RKO (cell line): ENCODE measurements at places on chromosomes 16 and 17.

GRCh38 chr17:63434951-63435571, 11.0 kb downstream of the CYB561 start:
- DNase-seq = peak; percentile 22

DNA sequence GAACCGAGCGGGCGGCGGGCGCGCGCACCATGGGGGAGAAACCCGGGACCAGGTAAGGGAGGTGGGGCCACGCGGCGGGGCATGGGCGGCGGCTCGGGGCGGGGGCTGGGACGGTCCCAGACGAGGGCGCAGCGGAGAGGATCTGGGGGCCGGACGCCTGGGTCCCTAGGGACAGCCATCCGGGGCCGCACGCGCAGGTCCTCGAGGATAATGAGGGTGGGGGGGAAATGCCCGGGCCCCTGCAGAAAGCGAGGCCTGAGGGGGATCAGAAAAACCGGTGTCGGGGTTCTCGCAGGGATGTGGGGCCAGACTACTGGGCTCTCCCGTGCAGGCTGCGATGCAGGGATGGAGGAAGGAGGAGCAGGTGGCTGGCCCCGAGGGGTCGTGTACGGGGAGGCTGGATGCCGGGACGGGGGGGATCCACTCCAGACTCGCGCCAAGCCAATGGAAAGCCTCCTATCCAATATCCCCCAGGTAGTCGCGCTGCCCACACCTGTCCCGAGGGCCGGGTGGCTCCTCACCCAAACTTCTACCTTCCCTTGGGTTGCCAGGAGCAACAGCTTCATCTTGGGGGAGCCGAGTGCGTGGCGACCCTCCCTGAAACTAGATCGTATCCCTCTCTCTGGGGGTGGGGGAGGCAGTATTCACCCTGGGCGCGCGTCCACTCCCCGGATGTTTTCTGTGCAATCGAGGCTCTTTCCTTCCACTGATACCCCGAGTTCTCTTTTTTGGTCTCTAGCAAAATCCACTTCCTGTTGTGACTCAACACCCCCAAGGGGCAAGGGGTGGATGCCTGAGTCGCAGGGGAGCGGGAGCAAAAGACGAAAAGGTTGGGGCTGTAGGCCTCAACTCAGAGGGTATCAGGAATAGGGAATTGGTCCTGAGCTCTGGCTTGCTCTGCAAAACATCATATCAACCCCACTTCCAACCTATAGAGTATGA, 532 bp downstream of the ARRB2 start:
- DNase-seq = peak; percentile 66

DNA sequence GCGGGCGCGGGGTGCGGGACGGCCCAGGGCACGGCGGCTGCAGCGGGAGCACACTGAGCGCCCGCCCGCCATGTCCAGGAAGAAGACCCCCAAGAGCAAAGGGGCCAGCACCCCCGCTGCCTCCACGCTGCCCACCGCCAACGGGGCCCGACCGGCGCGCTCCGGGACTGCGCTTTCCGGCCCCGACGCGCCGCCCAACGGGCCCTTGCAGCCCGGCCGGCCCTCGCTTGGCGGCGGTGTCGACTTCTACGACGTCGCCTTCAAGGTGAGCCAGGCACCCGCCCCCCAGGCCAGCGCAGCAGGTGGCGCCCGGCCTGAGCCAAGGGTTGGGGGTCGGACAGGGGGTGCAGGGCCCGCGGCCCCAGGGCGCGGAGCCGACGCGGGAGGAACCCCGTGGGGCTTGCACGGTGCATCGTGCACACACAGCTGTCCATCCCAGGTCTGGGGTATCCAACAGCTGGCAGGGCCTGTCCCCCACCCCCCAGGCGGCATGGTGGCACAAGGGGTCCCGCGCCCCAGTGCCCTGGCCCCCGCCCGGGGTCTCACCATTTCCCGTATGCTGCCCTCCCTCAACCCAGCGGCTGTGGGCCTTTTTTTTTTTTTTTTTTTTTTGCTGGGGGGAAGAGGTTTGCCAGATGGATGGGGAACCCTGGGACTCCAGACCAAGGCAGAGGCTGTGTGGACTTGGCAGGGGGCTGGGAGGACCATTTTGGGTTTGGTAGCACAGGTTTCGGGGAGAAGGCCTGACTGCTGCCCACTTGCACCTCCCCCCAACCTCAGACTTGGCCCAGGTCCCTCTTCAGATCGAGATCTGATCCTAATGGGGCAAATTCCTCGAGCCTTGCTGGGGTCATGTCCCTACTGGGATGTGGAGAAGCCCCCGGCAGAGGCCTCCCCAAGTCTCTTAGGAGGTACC, 547 bp downstream of the RAB26 start:
- peak; percentile 48 for DNase-seq

GRCh38 chr16:855471-855870, 54.9 kb upstream of the GNG13 start:
- DNase-seq = no peak
